Activated naive CD4-positive, alpha-beta T cell treated with anti-CD3 and anti-CD28 coated beads, Interleukin-2, amount 50 U/mL, for 16 hours (primary cell): ENCODE measurements at places on chromosomes 6 and 20.

DNA sequence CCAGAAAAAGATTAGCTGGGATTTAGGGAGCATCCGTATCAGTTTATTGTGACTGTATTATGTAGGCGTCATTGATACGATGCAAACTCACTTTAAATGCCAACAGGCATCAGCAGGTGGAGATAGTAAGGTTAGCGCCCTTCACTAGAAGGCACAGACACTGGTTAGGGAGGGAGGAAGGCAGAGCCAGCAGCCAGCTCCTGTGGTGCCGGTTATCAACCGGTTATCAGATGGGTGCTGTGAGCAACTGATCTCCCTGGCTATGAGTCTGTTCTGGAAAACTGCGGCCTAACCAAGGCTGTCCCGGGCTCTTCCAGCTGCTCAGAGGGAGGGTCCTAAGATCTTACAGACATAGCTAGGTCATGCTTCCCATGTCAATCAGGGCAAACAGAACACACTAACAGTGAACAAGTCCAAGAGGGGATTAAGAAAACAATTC is 47.5 kb upstream of the CD93 start:
- no peak for DNase-seq

- no peak for DNase-seq
Observed at GRCh38 chr6:53309059-53309900, 39.5 kb downstream of the ELOVL5 start.

GRCh38 chr20:2701671-2702081 is 9.1 kb downstream of the EBF4 start:
- DNase-seq: no peak

DNA sequence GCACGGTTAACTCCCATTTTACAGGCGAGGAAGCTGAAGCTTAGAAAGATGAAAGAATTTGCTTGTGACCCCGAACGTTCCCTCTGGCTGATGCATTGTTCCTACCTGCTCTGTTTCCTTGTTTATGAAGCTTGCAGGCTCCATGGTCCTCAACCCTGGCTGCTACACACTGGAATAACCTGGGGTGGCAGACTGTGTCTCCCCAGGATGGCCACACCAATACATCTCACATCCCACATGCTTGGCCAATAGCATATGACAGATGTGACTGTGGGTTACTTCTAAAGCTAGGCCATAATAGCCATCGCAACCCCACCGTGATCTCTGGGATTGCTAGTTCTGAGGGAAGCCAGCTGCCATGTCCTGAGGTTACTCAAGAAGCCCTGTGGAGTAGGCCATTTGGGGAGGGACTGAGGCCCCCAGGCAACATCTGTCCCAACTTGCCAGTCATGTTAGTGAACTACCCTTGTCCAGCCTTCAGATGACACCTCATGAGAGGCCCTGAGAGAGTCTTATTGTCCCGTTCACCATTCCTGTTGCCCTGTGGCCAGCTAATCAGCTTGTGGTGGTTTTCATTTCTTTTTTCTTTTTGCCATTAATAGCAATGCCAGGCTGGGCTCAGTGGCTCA is 6.7 kb upstream of the FAM110A start:
- no peak for DNase-seq

GRCh38 chr6:105058316-105058715 is 101.4 kb downstream of the LIN28B start:
- no peak for DNase-seq

- no peak for DNase-seq
Observed at GRCh38 chr6:2164481-2164880, 80.9 kb downstream of the GMDS start.

DNA sequence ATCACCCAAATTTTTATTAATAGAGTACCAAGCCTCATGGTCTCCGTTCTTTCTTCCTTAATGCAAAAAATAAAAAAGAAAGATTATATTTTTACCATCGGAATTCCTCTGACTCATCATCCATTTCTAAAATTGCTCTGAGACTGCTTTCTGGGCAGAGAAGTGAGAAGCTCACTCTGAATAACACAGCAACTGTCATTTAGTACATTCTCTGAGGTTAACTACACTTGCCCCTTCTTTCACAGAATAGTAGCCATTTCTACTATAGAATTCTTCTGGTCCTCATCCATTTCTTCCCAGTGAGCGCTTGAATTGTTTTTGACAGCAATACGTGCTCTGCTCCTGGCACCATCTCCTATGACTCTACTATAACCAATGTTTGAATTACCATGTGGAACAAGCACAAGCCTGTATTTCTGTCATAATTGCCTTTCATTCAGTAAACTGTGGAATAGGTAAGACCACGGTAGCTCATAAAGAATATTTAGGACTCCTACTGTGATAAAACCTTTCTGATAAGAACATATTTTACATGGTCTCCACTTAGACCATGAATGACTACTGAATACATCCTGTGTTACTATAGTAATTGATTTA is 435.5 kb upstream of the NRSN1 start:
- DNase-seq: no peak

DNA sequence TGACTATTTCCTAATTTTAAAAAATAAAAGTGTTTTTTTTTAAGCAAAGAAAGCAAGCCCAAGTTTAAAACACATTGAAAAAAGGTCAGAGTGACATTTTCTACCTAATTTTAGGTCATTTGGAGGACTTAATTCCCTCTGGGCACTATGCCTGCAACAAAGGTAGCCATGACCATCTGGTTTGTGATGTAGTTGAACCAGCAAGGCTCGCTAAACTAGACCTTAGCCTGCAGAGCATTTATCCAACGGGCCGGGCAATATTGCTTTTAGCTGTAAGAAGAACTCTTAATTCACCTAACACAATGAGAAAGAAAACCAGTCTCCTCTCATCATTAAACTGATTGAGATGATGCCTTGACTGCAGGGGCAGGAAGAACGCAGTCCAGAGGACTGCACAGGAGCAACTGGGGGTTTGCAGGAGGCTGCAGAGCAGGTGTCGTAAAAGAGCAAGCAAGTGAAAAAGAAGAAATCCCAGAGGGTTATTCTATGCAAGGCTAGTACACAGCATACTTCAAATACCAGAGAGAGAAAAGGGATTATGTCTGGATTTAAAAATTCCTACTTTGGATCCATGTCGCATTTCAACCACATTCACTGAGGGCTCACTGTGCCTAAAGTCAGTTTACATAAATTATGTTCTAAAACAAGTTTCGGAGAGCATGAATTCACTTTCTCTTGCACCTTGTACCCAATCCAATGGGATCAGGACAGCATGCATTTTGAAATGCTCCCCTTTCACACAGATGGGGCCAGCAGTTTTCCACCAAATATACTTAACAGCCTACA is 12.8 kb downstream of the TRAF3IP2 start:
- no peak for DNase-seq

DNA sequence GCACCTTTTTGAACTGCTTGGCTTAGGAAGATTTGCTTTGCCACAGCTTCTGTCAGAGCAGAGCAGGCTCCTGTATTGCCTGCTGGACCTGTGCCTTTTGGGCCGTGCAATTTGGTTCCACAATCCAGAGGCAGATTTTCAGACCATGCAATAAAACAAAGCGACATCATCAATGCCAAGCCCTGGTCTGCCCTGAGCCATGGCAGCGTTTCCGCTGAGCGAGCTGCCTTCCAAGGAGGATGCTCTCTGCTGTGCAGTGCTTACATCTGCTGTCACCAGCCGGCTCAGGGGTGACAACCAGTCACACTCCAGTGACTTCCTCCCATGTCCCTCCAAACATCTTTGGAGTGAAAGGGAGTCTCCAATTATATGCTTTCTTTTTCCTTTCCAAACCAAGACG is 282.2 kb downstream of the CDH26 start:
- no peak for DNase-seq

- DNase-seq: no peak
Observed at GRCh38 chr6:24332317-24332716, 25.5 kb downstream of the DCDC2 start.

DNA sequence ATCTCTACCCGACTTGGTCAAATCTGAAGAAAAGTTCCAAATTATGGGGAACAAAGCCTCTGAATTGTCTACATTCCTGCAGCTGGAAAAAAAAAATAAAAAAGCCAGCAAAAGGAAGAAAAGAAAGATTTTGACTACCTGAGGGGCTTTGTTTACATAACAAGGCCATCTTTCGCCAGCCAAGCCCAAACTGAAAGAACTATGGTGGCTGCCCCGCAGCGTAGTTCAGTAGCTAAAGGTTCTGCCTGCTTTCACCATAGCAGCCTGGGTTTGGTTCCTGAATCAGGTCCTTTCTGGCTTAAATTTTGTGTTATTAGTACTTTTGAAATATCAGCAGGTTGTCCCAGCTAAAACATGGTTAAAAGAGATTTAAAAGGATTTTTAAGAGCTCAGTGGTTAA is 35.4 kb downstream of the ZNF133 start:
- DNase-seq: no peak

DNA sequence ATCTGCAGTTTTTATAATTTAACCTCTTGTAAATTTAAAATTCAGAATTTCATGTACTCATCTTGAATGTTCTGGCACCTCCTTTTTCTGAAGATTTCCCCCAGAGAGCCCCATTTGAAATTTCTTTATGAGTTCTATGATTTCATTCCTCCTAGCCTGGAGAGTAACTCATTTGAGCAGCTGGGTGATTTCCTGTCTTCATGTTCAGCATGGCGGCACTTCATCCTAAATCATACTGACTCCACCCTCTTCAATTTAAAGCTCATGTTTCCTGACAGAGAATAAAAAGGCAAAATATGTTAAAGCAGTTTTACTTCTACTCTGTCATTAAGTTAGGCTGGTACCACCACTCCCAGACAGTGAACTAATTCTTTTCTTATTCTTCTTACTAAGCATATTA is 250.9 kb upstream of the POU3F2 start:
- no peak for DNase-seq

DNA sequence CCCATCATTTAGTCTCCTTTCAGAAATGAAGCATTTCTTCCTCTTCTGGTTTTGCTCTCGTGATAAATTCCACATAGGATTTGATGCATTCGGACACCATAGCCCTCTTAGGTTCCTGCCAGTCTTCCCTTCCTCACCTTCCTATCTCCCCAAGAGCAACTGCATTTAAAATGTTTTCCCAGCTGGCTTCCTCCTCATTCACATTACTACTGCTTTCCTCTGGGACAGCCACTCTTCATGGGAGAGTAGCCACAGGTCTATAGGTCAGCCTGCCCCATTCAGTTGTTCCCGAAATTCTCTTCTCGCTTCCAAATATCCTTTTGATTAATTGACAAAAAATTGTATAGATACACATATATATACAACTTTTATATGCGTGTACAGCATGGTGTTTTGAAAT is 214.2 kb upstream of the PDE10A start:
- no peak for DNase-seq

DNA sequence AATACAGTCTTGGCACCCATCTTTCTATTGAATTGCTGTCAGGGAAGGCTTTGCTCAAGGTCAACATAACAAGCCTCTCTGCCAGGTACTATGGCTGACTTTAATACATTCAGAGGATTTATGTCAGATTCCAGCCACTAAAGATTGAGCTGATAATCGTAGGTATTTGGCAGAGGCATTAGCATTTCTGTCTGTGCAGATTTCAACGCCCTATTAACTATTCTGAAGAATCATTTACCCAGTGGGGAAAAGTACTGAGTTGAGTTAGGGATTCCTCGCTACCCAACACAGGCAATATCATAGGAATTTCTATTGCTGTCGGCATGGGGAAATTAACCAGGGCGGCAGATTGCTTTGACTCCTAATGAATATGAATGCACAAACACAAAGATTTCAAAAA is 233.7 kb upstream of the SPTLC3 start:
- DNase-seq: no peak

DNA sequence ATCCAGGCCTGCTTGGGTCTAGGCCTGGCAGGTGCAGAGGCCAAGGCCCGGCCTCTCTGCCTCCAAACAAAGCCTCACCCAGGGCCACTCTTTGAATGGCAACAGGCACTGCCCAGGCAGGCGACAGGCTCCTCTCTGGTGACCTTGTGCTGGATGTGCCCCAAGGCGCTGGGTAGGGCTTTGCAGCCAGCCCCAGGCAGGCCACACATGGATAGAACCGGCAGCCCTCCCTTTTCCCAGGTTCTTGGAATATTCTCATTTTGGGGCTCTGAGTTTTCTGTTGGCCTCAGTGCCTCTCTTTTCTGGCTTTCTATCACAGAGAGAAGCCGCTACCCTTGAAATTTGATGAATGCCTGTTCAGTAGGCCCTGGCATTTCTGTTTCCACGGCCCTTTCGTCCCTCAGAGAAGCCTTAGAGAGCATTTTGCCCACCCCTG is 18.9 kb downstream of the PKIG start:
- no peak for DNase-seq
